ENCODE measurements at places on chromosomes 7 and 10. TPM values are rescaled to one million over a fixed set of nuclear protein-coding genes. Genes with fewer than 3 reads are reported as not detected.

DIP2C gene
- total RNA-seq: 1.9 TPM

ACBD7 gene
- 0.86 TPM for total RNA-seq

KCNMA1 gene
- total RNA-seq: not detected

DLX5 gene
- total RNA-seq: not detected

SRPK2 gene
- 29.7 TPM for total RNA-seq

GBX1 gene
- not detected for total RNA-seq

SLC13A1 gene
- total RNA-seq: not detected

LIPN gene
- not detected for total RNA-seq

NHLRC2 gene
- 6.3 TPM for total RNA-seq

STEAP1B gene
- not detected for total RNA-seq

CCL24 gene
- total RNA-seq: not detected

DEPP1 gene
- total RNA-seq: not detected

JAKMIP3 gene
- total RNA-seq: 0.41 TPM

SLC25A28 gene
- 92.8 TPM for total RNA-seq

RELN gene
- not detected for total RNA-seq

UCN3 gene
- total RNA-seq: not detected

All from CD8-positive, alpha-beta T cell (primary cell).